Activated T-cell treated with anti-CD3 and anti-CD28 coated beads, Interleukin-2, amount 50 U/mL, for 4 hours (primary cell): ENCODE measurements at places on chromosomes 16 and 17.

DNA sequence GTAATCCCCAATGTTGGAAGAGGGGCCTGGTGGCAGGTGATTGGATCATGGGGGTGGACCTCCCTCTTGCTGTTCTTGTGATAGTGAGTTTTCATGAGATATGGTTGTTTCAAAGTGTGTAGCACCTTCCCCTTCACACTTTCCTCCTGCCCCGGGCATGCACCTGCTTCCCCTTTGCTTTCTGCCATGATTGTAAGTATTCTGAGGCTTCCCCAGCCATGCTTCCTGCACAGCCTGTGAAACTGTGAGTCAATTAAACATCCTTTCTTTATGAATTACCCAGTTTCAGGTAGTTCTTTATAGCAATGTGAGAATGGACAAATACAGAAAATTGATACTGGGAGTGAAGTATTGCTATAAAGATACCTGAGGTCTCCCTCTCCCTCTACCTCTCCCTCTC is 29.4 kb downstream of the RNF112 start:
- DNase-seq = no peak

GRCh38 chr17:32904891-32905290 is 23.1 kb upstream of the TMEM98 start:
- DNase-seq = no peak

DNA sequence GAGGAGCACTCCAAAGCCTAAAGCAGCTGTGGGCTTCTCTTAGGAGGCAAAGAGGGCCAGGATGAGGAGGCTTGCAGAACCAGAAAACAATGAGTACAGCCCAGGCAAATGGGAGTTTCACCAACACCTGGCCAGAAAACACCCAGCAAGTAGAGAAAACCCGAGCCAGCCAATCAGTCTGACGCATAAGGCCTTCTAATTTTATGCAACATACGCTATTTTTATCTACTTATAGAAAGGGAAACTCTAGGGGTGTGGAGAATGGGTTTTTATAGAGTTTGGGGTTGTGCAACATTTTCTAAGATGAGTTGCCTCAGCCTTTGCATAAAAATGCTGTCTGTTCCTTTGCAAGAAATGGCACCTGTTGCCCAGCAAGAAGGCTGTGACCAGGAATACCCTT is 529.0 kb upstream of the CDH5 start:
- DNase-seq = no peak

- DNase-seq = no peak
Observed at GRCh38 chr16:29984137-29984763, 10.6 kb downstream of the TAOK2 start.

GRCh38 chr16:54373534-54374520 is 87.2 kb upstream of the IRX3 start:
- DNase-seq = no peak

DNA sequence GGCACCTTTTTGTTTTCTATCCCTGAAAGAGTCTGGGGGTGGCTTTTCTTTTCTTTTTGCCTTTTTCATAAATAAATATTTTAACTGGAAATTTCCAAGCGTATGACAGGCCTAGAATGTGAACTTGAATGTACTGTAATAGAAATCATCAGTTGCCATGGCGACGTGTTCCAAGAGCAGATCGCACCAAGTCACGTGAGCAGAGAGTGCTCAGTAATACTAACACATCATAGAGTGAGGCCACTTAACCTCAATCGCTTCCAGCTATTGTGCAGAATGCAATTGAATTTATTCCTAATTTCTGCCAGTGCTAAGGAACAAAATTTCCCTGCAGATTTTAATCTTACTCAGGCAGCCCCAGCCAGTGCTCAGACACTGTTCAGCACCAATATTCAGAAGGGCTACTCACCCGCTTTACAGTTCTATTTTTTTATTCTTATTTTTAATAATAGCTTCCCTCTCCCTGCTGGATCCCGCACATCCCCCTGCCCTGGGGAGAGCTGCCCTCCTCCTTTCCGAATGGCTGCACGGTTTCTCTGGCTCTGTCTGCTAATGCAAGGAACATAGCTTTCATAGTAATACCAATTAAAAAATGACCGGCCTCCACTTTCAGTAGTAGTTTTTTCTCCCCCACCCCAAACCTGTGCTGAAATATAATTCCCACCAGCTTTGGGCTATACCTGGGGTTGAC is 26.2 kb upstream of the PMFBP1 start:
- DNase-seq = no peak

DNA sequence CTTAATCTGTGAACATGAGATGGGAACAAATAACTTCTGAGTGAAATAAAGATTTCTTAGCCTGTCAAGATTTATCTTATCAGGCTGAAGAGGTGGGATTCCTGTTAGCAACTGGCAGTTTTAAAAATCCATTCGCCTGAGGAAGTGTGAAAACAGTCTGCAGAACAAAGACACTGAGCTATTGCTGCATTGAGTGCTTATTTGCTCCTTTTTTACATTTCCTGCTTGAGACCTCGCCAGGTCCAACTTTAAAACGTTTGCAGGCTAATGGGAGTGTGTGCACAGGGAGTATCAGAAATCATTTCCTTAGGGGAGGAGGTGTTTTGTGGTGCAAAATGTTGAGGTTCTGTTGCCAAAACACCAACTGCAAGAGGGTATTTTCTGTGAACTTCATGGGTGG is 957.8 kb upstream of the RBFOX1 start:
- DNase-seq = no peak

GRCh38 chr16:48114410-48114809 is 41.4 kb downstream of the ABCC12 start:
- no peak for DNase-seq

DNA sequence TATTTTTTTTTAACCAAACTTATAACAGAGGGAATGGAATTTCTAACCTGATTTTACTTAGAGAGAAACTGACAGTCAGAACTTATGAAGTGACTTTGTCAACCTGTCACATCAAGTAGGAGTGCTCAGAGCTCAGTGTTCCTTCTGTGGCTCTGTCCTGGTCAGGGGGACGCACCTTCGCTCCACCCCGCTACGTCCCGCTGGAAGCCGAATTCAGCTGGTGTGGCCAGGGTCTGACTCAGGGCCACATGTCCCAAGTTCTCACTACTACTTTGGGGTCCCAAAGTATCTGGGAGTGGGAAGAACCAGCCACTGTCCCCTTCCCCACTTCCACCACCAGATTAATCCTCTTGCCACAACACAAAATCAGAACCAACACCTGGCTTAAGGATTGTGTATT is 51.4 kb downstream of the C16orf78 start:
- DNase-seq = no peak
